ENCODE measurements at places on chromosomes 2 and 18.

DNA sequence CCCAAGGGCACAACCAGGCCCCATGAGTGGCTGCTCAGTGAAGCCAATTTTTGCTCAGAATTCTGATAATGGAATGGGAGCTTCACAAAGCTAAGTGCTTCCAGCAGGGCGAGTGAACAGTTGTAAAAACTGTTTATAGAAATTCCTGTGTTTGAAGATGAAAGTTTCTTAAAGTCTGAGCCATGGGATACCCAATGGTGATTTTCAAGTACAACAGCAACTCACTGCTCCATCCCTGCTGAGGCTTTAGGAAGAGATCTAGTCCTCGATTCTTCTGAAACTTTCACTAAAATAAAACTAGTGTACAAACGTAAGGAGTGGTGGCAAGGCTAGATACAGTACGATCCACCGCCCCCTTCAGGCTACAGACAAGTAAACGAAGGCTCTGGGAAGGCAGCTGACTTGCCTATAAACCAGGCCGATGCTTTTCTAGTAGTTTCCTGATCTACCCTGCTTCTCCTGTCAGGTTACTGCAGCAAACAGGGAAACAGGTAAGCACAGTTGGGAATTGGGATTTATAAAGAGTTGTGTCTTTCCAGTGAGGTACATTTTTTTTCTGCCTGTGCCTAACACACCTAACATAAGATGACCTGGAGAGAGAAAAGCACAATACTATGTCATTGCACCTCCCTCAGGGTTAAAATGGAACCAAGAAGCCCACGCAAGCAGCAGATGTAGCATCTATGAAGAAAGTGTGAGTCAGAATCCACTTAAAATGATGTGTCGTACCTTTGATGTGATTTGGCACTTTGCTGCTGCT is 108.7 kb downstream of the UXS1 start:
- no peak for DNase-seq

GRCh38 chr18:36028859-36029258 is 38.5 kb downstream of the RPRD1A start:
- no peak for DNase-seq

DNA sequence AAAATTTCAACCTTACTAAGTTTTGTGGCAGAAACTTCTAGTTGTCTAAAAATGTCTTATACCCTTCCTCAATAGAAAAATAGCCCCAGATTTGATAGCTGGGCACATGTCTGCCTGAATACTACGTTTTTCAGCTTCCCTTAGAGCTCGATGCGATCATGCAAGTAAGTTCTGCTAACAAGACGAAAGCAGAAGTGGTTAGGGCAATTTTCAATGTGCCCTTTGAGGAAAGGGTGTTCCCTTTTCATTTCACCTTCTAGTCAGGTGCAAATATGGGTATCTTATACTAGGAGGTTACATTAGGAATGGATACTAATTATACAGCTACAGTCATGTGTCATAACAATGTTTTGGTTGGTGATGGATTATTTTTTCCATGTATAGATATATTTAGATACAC is 1572.1 kb upstream of the LRRTM1 start:
- DNase-seq = no peak

- no peak for DNase-seq
Observed at GRCh38 chr2:142834021-142834420, 43.4 kb upstream of the KYNU start.

GRCh38 chr18:48021273-48021914 is 90.9 kb upstream of the SMAD2 start:
- no peak for DNase-seq

DNA sequence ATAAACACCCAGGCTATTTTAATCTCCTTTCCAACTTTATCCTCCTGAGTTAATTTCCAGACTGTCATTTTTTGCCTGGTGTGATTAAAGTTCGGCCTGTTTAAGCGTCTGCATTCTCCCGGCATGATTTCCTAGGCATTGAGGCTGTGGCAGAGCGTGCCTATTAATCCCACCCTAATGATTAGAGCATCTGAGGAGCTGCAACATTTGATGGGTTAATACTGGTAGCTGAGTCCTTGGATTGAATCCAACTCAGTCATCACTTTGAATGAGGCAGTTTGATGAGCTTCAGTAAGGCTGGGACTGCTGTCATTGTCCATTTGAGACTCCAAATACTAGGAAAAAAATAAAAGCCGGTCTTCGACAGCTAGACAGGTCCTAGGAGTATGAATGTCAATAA is 882.5 kb downstream of the SLC4A3 start:
- DNase-seq = no peak

GRCh38 chr2:143205106-143205764 is 76.0 kb downstream of the ARHGAP15 start:
- DNase-seq = no peak

GRCh38 chr2:120209427-120210269 is 13.6 kb downstream of the TMEM185B start:
- no peak for DNase-seq

DNA sequence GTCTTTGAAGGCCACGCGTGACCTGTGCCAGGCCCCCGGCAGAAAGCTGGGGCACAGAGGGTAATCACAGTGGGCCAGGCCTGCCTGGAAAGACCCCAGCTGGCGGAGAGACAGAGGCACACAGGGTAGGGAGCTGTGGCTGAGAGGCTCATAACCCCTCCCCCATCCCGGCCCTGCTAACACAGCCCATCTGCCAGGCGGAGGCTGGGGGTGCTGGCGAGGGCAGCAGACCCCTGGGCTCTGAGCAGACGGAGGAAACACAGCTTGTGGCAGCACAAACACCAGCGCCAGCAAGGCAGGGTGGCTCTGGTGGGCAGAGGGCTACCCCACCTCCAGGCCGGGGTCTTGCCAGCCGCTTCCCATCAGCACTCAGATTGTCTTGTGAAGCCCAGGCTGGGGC is 19.0 kb downstream of the HS6ST1 start:
- no peak for DNase-seq

- no peak for DNase-seq
Observed at GRCh38 chr18:24346254-24346653, 51.4 kb downstream of the OSBPL1A start.

- no peak for DNase-seq
Observed at GRCh38 chr2:174971868-174972781, 33.1 kb downstream of the CHN1 start.

GRCh38 chr2:67835266-67835665 is 227.5 kb downstream of the C1D start:
- DNase-seq = no peak

DNA sequence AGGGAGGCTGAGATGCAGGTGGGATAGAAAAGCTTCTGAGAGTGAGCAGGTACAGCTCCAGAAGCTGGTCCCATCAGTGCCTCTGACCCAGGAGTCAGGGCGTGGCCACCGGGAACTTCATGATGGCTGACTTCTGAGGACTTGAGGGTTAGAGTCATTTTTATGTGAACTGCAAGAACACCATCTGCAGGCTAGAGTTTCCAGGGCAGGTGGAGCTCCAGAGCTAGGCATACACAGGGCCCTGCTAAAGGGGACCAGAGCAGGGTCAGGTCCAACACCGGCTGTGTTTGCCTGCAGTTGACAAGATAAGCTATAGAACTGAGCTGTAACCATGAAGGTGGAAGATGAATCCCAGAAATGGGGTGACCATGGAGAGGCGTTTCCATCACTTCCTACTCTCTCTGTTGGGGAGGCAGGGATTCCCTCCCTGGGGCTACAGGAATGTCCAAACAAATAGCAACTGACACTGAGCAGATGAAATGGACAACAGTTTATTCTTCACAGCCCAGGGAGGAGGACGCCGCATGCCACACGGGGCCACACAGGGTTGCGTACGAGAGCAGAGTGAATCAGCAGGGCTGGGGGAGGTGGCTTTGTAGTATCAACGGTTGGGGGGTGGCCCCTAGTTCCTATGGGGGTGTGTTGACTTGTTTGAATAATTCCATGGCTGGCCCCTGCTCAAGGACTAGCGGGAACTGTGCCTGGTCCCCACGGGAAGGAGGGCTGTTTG is 77.6 kb upstream of the ZNF516 start:
- no peak for DNase-seq

Data from muscle of arm (tissue), 14 donors.